Stimulated activated CD4-positive, alpha-beta T cell treated with anti-CD3 and anti-CD28 coated beads, TNF-alpha, amount 100 ng/mL, for 24 hours (primary cell): ENCODE measurements at places on chromosomes 2 and 18.

DNA sequence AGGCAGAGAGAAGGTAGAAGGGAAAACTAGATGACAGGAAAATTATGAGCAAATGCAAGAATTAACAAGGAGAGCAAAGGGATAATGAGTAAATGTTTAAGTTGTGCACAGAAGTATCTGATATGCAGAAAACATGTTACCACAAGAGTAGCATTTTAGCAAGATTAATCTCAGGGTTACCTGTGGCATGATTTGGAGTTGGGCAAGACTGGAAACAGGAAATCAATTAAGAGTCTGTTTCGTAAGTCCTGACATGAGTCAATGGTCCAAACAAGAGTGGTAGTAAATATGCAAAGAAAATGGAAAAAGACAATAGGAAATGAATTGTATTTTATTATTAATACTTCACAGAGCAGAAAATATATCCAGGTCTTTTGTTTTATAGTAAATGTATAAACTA lies 17.3 kb upstream of the MTX2 start:
- no peak for DNase-seq

- DNase-seq: no peak
Observed at GRCh38 chr2:239131521-239131920, 269.3 kb downstream of the HDAC4 start.

GRCh38 chr2:98454073-98454472 lies 9.4 kb downstream of the INPP4A start:
- DNase-seq: no peak

DNA sequence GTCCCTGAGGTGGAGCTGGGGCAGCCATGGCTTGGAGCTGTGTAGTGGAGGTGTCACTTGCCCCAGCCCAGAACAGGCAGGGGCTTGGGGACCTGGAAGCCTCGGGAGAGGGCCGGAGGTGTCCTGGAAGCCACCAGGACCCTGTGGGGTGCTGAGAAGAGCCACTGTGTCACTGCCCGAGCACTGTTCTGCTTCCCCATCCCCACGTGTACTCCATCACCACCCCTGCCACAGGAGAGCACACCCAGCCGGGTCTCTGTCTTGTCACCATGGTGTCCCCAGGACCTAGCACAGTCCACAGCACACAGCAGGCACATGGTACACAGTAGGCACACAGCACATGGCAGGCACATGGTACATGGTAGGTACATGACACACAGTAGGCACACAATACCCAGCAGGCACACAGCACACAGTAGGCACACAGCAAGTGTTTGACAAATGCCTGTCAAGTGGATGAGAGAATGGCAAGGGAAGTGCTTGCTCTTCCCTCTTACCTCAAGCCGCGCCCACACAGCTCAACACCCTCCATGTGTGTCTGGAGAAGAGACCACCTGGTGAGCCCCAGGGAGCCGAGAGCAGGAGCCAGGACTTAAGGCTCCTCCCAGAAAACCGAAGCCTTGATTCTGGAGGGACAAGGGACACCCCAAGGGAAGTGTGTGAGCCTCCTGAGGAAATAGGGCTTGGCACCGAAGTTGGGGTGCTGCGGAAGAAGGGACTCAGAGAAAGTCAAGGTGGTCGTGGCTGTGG lies 13.3 kb downstream of the MBP start:
- DNase-seq: no peak

DNA sequence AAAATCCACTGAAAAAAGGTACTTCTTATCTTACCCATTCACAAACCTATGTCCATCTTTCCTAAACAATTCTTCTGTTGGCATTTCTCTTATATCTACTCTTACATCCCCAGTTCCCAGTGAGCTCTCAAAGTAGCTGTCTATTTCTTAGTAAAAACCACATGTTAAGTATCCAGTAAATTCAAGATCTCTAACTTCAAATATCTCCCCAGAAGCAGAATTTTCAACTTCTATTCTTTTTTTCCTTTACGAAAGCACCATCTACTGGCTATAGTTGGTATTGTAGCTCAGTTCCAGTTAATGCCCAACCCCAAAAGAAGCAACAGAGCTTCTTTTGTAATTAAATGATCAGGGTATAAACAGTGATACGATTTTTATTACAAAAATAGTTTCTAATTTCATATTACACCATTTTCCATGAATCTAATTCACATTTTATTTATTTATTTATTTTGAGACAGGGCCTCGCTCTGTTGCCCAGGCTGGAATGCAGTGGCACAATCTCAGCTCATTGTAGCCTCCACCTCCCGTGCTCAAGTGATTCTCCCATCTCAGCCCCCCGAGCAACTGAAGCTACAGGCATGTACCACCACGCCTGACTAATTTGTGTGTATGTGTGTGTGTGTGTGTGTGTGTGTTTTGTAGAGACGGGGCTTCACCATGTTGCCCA lies 28.5 kb downstream of the HRH4 start:
- no peak for DNase-seq

- DNase-seq: no peak
Observed at GRCh38 chr2:23349508-23349907, 35.5 kb upstream of the KLHL29 start.

- DNase-seq: no peak
Observed at GRCh38 chr18:1048032-1048431, 143.4 kb downstream of the ADCYAP1 start.

GRCh38 chr2:160387558-160388262 lies 105.9 kb downstream of the RBMS1 start:
- DNase-seq: no peak

GRCh38 chr2:57182916-57183315 lies 863.7 kb upstream of the VRK2 start:
- no peak for DNase-seq
